COR-L47 (cell line): ENCODE measurements at places on chromosomes 5 and 9.

GRCh38 chr9:121870271-121870670 is 218.8 kb downstream of the DAB2IP start:
- DNase-seq, result no peak

GRCh38 chr5:156497804-156498208 is 170.8 kb downstream of the SGCD start:
- DNase-seq, result no peak

GRCh38 chr5:89473196-89473595 is 590.2 kb upstream of the MEF2C start:
- no peak for DNase-seq

GRCh38 chr9:132006677-132007370 is 72.8 kb downstream of the MED27 start:
- DNase-seq, result peak; percentile 90

GRCh38 chr9:20604562-20604961 is 17.7 kb downstream of the MLLT3 start:
- no peak for DNase-seq

DNA sequence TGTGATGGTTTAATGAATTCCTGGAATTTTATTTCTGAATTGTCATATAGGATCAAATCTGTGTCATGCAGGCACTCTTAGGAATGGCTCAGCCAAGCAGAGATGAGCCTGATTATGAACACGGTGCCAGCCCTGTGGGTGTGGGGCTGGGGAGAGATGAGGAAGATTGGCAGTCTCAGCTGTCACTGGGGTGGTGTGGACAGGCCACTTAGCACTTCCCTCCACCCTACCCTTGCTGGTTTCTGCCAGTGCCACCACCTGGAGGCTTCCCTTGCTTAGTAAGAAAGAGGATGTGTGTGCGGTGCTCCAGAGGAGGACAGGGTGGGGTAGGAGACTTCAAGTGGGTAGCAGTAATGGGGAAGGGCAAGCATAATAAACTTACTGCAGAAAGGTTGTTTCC is 226.6 kb downstream of the CD180 start:
- no peak for DNase-seq

- DNase-seq, result no peak
Observed at GRCh38 chr9:136975644-136976043, 1.7 kb upstream of the PTGDS start.

- DNase-seq, result no peak
Observed at GRCh38 chr9:86756576-86757381, 190.5 kb downstream of the GAS1 start.

GRCh38 chr9:126173929-126174328 is 152.7 kb upstream of the MVB12B start:
- no peak for DNase-seq

GRCh38 chr9:124860582-124861341 is 995 bp downstream of the RPL35 start:
- DNase-seq, result no peak

DNA sequence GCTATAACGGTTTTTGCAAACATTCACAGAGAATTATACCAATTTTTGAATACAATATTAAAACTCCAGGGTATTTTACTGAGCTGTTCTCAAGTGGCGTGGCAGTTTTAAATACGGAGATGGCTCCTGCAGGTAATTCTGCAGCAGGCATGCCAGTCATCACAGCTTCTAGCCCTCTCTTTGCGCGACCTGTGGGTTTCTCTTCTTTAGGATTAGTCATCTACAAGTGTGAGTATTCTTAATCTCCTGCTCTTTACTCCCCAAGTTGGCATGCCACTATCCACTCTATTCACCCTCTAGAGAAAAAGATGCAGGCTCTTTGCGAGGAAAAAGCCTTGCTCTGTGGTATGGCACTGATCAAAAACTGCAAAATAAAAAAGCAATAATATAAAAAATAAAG is 43.9 kb downstream of the ANKRD31 start:
- DNase-seq, result no peak

DNA sequence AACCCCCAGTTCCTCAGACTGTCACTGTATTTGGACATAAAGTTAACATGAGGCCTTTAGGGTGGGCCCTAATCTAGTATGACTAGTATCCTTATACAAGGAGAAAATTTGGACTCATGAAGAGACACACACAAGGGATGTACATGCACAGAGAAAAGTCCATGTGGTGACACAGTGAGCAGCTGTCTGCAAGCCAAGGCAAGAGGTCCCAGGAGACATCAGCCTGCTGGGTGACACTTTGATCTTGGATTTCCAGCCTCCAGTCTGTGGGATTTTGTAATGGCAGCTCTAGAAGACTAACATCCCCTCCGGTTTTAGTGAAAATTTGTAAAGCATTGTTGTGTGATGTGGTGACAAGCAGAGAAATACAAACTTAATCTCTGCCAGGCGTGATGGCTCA is 66.1 kb downstream of the RAI14 start:
- DNase-seq, result no peak

DNA sequence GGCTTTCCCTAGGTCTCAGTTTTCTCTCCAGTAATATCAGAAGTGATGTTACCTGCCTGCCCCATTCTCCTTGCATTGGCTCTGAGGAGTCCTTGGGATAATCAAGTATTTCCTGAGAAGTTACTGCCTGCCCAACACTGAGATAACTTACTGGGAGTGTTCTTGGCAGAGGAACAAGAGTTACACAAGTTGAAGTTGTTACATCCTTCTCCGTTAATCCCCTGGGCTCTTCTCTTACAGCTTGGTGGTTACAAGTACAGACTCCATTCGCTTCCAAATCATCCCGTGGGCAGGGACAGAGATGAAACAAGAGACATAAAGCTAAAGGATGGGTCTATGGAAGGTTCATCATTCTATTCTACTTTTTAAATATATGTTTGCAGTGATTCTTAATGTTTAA is 74.1 kb upstream of the SAP30L start:
- no peak for DNase-seq

GRCh38 chr5:33565324-33565723 is 124.6 kb downstream of the TARS1 start:
- DNase-seq, result no peak

- peak; percentile 38 for DNase-seq
Observed at GRCh38 chr9:114155263-114155994, at the start of gene COL27A1. Gene COL27A1, plus strand, starts transcription at chr9:114155537. Its CDS starts 414 bp downstream, at chr9:114155951.

DNA sequence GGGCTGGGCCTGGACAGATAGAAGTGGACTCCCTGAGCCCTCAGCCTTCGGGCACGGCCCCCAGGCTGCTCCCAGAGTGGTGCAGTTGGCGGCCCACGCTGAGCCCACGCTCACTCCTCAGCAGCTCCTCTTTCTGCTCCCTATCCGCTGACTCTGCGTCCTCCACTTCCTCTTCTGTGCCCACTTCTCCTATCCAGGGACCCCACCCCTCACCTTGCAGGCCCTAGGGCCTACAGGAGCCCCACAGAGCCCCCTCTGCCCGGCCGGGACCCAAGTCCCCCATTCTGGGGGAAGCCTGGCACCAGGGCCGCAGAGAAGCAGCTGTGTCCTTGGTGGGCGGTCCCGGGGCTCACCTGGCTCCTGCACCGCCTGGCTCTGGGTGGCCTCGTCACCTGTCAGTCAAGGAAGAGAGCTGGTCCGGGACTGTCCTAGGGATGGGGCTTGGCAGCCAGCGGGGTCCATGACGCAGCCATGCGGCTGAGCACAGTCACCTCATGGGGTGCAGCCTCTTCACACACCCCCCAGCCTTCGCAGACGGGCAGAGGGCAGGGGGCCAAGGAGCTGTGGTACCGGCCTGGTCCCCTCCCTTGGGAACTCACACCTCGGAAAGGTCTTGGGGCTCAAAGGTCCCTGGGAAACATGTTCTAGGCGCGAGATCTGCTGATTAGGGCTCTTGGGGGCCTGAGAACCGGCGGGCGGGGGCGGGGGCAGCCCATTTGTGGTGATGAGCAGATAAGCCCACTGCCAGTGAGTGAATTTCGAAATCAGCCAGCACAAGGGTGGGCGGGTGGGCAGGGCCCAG is 5.4 kb upstream of the NRARP start:
- DNase-seq, result no peak

GRCh38 chr5:113205807-113206206 is 229.0 kb downstream of the TSSK1B start:
- no peak for DNase-seq

DNA sequence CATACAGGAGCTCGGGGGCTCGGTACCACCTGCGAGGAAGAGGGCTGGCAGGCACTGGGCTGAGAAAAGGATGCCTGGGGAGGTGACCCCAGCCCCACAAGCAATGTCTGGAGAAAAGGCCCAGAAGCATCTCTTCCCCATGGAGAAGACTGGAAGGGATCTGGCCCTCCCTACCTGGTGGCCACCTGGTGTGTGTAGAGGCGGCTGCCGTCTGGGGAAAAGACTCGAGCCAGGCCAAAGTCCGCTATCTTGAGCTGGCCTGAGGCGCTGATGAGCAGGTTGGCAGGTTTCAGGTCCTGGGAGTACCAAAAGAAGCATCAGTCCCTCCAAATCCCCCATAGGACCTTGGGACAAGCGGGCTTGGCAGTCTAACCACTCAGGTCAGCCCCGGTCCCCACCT is 3.7 kb downstream of the CDK20 start:
- DNase-seq, result no peak

GRCh38 chr5:4544049-4544670 is 596.0 kb upstream of the ADAMTS16 start:
- no peak for DNase-seq

GRCh38 chr5:68740226-68740910 is 353.4 kb upstream of the SLC30A5 start:
- DNase-seq, result no peak

DNA sequence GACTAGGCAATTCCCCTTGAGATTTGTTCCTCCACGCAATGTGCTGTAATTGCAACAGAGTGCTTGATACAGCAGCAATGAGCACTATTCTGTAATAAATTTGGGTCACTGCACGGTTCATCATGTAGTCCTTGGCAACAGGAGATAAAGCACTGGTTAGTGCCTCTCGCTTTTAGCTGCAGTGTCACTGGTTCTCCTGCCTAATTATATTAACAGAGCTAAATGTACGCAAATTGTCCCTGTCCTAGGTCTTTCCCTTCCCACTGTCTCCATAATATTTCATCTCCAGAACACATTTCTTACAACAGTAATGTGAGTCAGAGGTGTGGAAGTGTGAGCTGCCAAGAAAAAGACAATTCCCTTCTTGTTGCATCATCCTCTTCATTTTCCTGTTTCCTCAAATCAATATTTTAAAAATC is 553.1 kb downstream of the ZNF608 start:
- no peak for DNase-seq

- DNase-seq, result no peak
Observed at GRCh38 chr5:162190-162564, 29.1 kb upstream of the LRRC14B start.

DNA sequence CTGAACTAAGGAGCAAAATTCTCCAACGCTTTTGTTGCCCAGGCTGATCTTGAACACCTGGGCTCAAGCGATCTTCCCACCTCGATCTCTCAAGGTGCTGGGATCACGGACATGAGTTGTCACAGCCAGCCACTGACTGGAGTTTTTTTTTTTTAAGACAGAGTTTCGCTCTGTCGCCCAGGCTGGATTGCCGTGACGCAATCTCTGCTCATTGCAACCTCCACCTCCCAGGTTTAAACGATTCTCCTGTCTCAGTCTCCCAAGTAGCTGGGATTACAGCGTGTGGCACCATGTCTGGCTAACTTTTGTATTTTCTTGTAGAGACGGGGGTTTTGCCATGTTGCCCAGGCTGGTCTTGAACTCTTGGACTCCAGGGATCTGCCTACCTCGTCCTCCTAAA is 58.2 kb downstream of the EHMT1 start:
- DNase-seq, result no peak

GRCh38 chr5:179699616-179700237 is 960 bp downstream of the CANX start:
- DNase-seq, result no peak

DNA sequence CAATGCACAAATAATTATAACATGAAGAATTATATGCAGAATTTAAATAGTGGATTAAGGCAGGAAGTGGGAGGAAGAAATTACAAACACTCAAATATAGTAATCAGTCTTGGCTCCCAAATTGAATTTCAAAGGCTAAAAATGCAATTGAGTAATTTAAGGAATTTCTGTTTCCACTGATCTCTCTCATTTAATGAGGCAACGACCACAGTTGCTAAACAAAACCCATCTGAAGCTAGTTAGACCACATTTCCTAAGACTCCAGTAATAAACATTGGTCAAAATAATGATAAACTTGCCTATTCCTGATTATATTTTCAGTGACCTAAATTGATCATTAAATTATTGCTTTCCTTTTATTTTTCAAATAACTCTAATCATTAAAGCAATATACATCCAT is 174.3 kb upstream of the GRIN3A start:
- no peak for DNase-seq

- no peak for DNase-seq
Observed at GRCh38 chr9:30932226-30932625, 1452.2 kb upstream of the ACO1 start.

DNA sequence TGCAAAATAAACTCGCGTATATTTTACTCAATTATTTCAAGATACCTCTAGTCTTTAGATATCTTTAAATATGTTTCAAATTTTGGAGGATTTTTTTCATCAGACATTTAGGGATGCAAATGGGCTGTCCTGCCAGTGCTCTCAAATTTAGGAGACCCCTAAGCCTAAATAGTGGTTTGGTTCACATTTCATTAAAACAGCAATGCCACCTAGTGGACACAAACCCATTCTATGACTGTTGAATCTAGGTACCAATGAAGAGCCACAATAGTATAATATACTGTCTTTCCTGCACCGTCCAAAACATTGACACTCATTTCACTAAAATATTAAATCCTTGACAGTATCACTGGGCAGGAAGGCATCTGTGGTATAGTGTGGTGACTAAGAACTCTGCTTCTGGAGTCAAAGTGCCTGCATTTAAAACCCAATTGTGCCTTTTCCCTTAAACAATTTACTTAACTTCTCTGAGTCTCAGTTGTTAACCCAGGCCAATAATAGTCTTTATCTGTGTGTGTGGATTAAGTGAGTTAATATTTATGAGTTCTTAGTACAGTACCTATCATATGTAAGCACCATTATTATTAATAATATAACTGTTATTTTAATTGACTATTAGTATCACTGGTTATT is 148.0 kb downstream of the RORB start:
- DNase-seq, result peak; percentile 2

GRCh38 chr9:84151640-84152039 is 171.0 kb downstream of the RMI1 start:
- DNase-seq, result peak; percentile 93

- peak; percentile 16 for DNase-seq
Observed at GRCh38 chr5:18882154-18882553, 1105.8 kb downstream of the CDH18 start.

DNA sequence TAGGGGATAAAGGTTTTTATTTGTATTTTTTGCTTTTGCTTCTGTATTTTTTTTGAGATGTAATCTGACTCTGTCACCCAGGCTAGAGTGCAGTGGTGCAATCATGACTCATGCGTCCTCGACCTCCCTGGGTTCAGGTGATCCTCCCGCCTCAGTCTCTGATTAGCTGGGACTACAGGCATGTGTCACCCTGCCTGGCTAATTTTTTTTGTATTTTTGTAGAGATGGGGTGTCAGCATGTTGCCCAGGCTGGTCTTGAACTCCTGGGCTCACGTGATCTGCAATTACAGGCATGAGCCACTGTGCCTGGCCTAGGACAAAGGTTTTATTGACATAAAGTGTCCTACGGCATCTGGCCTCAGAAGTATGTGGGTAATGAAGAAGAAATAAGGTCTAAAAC is 297.1 kb upstream of the C9orf72 start:
- no peak for DNase-seq

GRCh38 chr9:95099321-95100070 is 218.0 kb downstream of the FANCC start:
- DNase-seq, result no peak
